ENCODE measurements at places on chromosomes 4 and X.

GRCh38 chr4:79421483-79421882, 13.5 kb upstream of the GK2 start:
- no peak for DNase-seq

GRCh38 chrX:574251-574650, 56.3 kb upstream of the SHOX start:
- DNase-seq = no peak

GRCh38 chrX:69032601-69033000, 132.7 kb downstream of the PJA1 start:
- no peak for DNase-seq

DNA sequence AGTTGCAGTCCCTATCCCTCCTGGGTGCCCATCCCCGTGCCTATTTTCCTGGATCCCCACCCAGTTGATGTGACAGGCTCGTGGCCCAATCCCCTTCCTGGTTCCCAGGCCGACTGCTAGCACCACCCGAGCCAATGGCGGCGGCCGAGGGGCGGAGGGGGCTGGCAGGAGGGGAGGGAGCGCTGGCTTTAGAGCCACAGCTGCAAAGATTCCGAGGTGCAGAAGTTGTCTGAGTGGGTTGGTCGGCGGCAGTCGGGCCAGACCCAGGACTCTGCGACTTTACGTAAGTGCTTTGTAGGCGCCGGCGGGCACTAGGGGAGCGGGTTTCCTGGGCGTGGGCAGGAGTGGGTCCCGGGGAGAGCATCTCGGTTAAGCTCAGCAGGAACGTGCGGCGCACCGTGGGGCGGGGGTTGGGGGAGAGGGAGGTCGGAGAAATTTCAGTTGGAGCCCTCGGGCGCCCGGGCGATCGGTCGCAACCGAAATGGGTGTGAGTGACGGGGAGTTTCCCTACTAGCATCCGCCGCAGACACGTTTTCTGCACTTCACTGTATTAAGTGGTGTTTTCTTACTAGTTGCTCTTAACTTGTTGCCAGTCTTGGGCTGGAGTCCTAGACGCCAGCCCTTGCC, at the start of gene PLS3:
Gene PLS3, plus strand, starts transcription at position 197 of the 627 bp plus-strand sequence. CDS start 49,077 bp downstream, outside the sequence.
- DNase-seq = peak; percentile 89

- peak; percentile 10 for DNase-seq
Observed at GRCh38 chr4:153506341-153507309, 40.5 kb downstream of the TMEM131L start.

- no peak for DNase-seq
Observed at GRCh38 chrX:39204945-39205344, 403.7 kb downstream of the MID1IP1 start.

DNA sequence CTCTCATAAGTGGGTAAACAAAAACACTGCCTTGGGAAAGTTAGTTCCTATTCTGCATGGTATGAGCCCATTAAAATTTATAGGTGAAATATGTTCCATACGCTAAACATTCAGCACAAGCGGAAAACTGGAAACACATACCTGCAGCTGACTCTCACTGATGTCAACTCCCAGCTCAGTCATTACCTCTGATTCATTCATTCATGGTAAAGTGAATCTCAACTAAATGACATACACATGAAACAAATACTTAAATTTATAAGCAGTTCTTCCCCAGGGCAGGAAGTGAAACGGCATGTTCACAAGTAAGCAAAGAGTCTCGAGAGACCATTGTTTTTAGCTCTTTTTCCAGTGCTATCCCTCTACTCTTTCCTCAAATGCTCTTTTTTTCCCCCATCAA, 1.6 kb downstream of the SLC10A6 start:
- DNase-seq = no peak

DNA sequence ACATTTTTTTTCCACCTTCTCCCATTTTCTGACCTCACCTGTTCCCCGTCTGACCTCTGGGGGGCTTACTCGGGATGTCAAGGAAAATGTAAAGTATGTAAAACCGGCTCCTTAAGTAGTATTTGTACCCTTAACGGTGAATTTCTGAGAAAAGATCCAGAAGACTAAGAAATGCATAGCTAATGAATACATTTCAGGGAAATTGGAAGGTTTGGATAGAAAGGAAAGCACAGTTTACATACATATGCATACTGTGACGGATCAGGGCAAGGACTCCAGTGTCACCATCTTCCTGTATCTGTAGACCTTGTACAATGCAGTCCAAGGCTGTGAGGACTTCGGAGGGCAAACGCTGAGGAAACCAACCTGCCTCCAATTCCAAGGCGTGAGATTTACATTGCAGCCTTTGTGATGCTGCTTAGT, 2185.9 kb upstream of the TENM3 start:
- peak; percentile 14 for DNase-seq

DNA sequence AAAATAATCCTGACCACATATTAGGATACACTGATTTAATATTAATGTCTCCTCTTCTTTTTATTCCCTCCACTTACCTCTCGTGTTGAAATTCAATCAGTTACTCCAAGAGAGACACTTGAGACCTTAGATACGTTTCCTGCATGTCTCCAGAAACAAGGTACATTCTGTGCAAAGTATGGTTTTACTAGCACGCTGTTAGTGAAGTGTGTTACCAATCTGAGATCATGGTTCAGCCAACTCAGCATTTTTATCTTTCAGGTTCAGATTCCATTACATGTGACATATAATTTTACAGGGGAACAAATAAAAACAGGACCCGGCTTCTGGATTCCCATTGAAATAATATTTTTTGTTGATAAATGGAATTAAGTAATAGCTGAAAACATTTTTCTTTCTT, 32.2 kb downstream of the PDLIM5 start:
- DNase-seq = no peak

DNA sequence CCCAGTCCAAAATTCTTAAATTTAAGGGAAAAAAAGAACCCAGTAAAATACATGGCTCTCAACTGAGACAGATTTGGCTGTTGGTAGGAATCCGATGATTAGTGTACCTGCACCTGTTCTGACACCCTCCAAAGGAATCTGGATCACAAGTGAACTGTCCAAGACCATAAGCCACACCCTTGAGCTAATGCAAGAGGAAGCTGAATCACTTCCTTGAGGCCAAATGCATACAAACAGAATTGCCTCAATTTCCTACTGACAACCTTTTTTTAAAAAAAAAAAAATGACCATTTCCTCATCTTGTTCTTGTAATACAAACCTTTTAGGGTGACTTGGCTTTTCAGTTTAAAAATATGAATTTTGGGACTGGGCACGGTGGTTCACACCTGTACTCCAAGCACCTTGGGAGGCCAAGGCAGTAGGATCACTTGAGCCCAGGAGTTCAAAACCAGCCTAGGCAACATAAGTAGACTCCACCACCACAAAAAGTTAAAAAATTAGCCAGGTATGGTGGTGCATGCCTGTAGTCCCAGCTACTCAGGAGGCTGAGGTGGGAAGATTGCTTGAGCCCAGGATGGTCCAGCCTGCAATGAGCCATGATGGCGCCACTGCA, 10.7 kb upstream of the FBXL5 start:
- peak; percentile 25 for DNase-seq

DNA sequence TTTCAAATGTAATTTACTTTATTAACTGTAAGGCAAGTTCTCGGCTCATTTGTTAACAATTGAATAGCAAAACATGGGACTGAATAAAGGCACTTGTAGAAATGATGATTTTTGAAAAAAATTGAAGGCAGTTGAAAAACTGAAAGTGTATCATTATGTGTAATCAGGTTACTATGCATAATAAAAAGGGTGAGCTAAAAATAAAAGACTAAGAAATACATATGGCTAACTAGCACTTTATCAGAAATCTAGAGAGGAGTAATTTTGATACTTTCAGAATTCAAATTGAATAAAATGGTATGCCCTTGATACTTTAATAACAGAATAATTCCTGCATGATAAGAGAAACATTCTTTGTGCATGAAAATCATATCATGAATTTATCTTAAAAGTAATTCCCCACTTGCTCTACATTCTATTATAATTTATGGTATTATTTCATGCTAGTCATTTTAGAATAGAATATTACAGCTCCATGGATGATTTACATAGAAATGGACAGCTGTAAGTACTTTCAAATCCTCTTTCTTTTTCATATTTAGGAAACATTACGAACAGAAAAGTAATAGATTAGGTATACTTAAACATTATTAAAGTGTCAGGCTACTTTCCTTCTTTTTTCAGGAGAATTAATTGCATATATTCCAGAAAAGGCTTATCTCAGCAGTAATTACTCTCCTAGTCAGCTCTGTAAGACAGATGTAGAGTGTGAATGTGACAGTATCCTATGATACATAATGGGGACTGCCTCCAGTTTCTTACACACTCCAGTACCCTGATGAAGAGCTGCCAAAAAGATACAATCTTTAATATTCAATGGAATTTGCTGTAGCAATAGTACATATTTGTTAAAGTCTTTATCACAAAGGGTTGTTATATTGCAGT, 697.3 kb downstream of the CCSER1 start:
- DNase-seq = no peak

- no peak for DNase-seq
Observed at GRCh38 chrX:9935436-9935835, 31.7 kb upstream of the CLDN34 start.

DNA sequence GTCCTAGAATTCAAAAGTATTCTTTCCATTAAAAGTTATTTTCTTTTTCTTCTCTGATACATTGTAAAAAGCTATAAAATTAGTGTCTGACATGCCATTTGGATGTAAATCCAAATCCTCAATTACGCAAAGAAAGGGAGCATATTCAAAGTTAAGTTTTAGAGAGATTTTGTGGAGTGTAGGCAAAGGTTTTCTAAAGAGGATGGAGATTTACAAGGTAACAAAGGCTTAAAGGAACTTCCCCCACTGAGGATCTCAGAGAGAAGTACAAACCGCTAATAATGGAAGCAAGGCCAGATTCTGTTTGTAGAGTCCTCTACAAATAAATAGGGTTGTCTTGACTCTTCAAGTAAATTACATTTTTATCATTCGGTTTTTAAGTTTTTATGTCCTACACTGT, 91.0 kb upstream of the MAPK10 start:
- no peak for DNase-seq

DNA sequence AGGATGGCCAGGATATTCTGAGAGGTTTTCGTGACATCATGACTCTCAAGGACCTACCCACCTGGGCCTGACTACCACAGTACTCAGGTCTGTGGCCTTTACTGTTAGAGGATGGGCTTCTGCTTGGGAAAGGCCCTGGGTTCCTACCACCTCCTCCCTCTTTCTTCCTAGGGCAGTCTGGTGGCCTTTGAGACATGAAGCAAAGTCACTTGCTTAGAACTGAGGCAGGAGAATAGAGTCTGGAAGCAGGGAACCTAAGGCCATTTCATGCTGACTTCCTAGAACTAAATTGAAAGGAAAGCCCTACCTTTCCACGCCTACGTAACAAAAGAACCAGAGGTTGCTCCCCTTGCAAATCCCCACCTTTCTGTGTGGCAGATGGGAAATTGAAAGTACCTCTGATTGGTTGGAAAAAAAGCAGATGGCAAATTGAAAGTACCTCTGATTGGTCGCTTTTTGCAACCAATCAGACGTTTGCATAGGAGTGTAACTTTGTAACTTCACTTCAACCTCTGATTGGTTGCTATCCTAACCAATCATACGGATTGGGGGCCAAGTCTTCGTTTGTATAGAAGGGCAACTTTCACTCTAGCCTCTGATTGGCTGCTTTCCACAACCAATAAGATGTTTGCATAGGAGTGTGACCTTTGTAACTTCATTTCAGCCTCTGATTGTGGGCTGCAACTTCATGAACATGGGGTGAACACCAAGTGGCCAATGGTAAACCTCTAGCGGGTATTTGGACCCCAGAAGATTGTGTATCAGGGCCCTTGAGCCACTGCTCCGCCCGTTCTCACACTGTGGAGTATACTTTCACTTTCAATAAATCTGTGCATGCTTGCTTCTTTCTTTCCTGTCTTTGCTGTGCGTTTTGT, 9.9 kb upstream of the AKAP14 start:
- DNase-seq = peak; percentile 77

GRCh38 chr4:19544446-19545125, 707.1 kb upstream of the SLIT2 start:
- DNase-seq = no peak

DNA sequence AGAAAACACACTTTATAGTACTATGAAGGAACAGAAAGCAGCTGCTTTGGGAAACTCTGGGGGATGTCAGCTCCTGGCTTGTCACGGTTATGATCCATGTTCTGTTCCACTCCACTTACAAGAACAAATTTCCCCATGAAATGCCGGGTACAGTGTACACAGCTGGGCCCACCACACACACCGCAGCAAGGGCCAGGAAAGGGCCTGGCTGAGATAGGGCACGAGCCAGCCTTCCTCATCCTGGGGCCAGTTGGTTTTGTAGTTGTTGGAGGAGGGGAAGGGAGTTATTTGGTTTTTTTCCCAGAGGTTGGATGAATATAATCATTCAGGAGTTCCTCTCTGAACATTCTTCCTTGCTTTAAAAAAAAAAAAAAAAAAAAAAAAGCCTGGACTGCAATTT, 56.8 kb downstream of the SEPSECS start:
- peak; percentile 34 for DNase-seq

DNA sequence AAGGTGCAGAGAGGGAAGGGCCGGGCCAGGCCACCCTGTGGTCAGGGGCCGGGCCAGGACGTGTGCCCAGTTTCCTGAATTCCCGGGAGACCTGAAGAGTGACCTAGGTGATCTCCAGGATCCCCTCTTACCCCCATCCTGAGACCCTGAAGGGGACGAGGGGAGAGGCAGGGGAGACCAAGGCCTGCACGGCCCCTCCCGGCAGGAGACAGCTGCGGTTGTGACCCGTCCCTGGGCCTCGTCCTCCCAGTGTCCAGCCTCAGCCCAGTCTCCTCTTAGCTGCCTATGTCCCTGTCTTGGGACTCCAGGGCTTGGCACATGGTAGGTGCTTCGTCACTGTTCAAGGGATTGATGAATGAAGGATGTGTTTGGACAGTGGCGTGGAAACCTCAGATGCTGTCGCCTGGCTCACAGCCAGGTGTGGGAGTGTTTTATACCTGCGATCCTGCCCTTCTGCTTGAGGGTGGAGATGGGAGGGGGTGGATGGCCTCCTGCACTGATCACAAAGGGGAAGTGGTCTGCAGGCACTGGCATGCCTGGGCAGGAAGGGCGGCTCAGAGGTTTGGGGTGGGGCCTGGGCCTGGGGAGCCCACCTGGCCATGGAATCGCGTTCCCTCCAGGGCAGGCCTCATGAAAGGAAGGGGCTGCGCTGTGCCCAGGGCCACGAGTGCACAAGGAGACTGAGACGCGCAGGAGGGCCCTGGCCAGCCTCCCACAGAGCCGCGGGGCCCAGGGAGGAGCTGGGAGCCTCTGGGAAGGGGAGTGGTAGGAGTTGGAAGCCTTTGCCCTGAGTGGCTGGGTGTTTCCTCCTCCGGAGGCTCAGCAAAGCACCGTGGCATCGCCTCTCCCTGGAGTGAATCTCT, 6.9 kb downstream of the SH3TC1 start:
- no peak for DNase-seq
